AG10803 (cell line): ENCODE measurements at places on chromosomes 5 and 9.

GRCh38 chr5:29231154-29231553, 1962.3 kb upstream of the CDH6 start:
- no peak for DNase-seq

GRCh38 chr5:86869268-86869667, 251.5 kb downstream of the COX7C start:
- DNase-seq: no peak

GRCh38 chr5:73986729-73987128, 360.7 kb downstream of the ARHGEF28 start:
- DNase-seq: no peak

- DNase-seq: no peak
Measured at GRCh38 chr5:180130876-180131740, 59.5 kb upstream of the RNF130 start.

DNA sequence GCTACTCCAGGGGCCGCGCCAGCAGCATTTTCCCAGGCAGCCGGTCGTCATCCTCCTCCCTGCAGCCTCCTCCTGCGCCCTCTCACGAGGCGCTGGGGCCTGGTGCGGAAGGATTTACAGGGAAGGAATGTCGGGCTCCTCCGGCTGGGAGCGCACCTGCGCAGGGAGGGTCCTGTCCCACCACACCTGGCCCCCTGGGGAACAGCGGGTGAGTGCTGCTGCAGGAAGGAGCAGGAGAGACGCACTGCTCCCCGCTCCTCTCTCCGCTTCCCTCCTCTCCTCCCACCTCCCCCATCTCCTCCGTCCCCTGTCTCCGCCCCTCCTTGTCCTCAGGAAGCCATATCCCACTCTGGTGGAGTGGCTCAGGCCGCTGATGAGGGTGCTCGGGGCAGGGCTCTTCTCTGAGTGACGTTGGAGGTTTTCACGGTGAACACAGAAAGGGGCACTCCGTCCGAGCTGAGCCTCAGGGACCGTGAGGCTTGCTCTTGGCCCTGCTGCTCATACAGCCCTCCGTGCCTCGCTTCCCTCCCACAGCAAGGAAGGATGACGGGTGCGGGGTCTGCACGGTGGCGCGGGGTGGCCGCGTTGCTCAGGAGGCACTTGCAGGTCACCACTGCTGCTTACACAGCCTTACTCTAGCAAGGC, 31.3 kb downstream of the IRX4 start:
- DNase-seq: no peak

DNA sequence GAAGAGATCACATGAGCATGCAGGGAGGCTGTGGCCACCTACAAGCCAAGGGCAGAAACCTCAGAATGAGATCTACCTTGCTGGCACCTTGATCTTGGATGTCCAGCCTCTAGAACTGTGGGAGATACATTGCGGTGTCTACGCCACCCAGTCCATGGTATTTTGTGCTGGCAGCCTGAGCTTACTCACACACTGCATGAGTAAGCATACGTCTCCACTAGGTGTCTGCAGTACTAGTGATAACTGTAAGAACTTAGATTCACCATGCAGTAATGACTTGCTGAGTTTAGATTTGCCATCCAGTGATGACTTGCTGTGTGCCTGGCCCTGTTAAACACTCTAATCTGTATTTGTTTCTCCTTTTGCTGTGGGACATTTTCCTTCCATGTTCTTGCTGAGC, 417.7 kb downstream of the GADD45G start:
- DNase-seq: no peak

DNA sequence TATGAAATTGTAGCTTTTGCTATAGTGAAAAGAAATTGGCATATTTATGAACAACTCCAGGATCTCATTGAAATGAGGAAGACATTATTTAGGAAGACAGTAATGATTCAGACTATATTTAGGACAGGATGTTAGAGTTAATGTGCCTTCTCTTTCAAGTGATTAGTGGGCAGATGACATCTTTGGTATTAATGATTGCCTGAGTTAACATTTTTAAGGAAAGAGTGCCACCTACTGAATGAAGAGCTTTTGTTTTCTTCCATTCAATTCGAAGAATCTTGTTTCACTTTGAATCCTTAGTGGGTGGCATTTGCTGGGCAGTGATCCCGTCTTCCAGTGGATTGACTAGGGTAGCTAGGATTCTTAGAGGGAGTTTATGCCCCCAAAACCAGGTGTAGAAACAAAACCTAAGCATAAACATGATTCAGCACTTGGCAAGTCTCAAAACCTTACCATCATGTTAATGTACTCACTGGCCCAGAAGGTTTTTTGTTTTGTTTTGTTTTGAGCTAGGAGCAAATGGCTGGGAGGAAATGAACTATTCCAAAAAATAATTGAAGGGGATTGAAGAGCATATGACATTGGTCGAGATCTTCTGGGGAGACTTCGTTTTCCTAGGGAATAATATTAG, 23.2 kb downstream of the MAP3K1 start:
- peak; percentile 78 for DNase-seq

GRCh38 chr5:128693764-128694163, 155.7 kb upstream of the FBN2 start:
- no peak for DNase-seq

- DNase-seq: no peak
Measured at GRCh38 chr5:65654713-65655112, 29.9 kb downstream of the SHLD3 start.

- DNase-seq: peak; percentile 99
Measured at GRCh38 chr9:95143591-95144561, 173.6 kb downstream of the FANCC start.

DNA sequence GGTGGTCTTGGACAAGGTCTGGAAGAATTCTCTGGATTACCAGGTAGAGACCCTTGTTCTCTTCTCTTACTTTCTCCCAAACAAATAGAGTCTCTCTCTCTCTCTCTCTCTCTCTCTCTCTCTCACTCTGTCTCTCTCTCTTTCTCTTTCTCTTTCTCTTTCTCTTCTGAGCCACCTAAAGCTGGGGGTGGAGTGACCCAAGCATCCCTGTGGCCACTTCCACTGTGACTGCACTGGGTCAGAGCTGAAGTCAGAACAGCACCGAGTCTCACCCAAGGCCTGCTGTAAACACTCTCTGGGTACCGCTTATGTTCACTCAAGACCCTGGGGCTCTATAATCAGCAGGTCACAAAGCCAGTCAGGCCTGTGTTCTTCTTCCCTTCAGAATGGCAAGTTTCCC, 513.7 kb downstream of the EBF1 start:
- DNase-seq: no peak

DNA sequence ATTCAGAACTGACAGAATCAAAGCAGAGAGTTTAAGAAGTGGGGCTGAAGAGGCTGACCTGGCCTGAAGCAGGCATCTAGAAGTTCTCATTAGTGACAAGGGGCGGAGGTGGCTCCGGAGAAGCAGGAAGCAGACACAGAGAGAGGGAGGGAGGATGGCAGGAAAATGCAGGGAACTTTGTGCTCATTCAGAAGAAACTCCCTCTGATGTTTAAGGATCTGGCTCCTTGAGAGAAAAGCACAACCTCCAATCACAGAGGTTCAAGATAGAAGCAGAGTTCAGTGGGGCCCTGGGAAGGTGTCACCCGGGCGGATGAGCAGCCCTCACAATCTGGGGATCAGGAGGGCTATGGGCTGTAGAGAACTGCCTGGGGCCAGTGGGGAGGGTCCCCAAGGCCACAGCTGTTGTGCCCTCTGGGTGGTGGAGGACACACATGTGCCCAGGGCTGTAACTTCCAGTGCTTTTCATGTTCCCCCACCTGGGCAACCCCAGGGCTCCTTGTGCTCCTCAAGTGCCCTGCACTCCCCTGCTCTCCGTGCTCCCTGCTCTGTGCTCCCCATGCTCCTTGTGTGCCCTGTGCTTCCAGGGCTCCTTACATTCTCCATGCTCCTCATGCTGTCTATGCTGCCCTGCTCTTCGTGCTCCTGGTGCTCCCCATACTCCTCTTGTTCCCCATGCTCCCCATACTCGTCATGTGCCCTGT, 51.4 kb downstream of the TRIP13 start:
- no peak for DNase-seq
